ENCODE measurements at places on chromosomes 5 and 9.
A peak's percentile ranks its signal among the peaks of the same experiment; 100 is the strongest.

GRCh38 chr9:96449523-96449844, 485 bp upstream of the HABP4 start:
- DNase-seq = no peak

- no peak for DNase-seq
Observed at GRCh38 chr9:111366978-111367377, 37.0 kb upstream of the OR2K2 start.

DNA sequence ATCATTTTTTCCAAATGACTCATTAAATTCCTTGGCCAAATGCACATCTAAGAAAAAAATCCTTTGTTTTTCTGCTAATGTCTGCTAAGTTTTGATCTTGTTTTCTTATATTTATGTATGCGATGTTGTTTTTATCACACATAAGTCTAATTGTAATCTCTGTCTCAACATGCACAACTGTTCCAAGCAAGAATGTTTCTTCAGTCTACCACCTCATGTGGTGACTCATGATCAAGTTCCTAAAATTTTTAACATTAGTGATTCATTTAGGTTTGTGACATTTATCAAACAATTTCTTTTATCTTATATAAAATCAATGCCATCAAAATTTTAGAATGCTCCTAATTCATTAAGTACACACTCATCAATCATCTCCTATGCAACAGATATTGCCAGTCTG, 763.9 kb upstream of the FAM174A start:
- no peak for DNase-seq

- DNase-seq = peak; percentile 26
Observed at GRCh38 chr9:134902936-134903335, 14.8 kb downstream of the FCN1 start.

DNA sequence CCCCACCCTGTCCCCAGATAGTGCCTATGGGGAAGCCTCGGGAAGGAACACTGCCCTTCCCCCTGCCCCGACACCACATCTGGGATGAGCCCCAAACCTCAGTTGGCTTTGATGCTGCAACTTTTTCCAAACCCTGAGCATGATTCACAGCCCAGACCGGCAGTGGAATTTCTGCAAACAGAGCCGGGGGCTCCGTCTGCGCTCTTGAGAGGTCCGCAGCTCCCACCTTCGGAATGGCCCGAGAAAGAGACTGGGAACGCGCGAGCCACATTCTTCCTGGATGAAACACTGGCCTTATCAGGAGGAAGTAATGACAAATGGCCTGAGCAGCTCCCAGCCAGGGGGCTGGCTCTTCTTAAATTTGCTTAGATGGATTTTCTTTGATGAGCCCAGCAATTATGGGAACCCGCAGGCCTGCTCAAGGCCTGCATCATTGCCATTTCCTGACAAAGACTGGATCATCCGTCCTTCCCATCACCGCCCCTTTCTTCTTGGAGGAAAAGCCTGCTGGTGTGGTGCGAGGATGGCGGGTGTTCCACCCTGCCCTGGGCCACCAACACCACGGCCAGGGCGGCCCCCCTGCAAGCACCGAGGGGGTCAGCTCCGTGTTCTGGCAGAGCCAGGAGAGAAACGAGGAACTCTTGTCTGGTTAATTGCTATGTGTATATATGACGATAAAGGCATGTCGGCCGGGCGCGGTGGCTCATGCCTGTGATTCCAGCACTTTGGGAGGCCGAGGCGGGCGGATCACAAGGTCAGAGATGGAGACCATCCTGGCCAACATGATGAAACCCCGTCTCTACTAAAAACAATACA, 38.8 kb upstream of the COL5A1 start:
- no peak for DNase-seq

GRCh38 chr5:72440207-72440638, 67.0 kb downstream of the ZNF366 start:
- DNase-seq = no peak

- DNase-seq = no peak
Observed at GRCh38 chr5:106163233-106163632, 1507.5 kb downstream of the EFNA5 start.

DNA sequence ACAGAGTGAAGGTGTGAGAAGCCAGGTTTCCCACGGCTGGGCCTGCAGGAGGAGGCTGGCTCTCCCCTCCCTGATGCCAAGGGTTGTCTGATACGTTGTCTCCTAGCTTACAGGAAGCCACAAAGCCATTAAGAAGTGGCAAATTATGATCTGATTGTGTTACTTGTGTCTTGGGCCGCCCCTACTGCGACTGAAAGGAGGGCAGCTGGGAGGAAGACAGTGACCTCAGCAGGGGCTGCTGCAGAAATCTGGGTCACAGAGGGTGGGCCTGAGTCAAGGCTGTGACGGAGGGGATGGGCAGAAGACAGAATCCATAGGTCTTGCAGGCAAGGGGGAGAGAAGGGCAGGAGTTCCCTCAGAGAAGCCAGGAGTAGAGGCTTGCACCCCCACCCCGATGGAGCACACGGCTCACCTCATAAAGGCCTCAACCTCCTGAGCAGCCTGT, 145.0 kb downstream of the FSTL4 start:
- no peak for DNase-seq

DNA sequence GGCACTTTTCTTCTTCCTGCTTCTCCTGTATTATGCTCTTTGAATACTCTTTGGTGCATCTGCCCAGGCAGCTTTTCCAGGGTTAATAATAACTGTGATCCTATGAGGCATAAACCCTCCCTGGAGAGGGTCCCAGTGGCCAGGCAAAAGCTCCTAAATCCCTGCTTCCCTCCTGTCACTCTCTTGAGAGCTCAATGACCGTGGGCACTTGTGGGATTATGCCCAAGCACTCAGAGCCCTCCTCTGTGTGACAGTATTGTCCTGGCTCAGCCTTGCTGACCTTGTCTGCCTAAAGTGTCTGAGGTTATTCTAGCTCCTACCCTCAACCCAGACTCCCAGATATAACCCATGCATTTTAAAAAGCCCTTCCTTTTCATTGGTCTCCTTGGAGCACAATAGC, 51.9 kb downstream of the GALNT10 start:
- no peak for DNase-seq

DNA sequence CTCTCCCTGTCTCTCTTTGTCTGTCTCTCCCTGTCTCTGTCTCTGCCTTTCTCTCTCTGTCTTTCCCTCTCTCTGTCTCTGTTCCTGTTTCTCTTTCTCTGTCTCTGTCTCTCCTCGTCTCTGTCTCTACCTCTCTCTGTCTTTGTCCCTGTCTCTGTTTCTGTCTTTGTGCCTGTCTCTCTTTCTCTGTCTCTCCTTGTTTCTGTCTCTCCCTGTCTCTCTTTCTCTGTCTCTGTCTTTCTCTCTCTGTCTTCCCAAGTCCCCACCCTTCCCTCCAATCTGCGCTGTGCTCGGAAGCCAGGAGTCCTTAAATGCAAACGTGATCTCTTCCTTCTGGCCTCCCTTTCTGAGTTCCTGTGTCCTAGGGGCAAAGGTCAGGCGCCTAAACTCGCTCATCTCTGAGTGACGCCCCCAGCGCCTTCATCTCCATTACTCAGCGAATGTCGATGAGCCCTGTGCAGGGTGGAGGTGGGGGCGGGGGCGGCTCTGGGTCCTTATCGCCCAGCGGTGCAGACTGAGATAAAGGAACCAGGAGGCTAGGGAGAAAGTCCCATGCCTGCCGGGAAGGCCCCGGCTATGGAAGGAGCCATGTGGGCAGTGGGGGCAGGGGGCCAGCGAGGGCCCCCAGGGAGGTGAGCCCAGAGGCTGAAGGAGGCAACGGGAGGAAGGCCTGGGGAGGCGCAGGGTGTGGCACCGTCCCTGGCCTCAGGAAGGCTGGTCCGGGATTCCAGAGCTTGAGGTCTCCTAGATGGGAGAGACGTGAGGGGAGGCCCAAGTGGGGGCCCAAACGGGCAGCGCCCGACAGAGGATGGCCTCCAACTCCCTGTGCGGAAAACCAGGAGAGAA, 1.5 kb upstream of the SLC6A19 start:
- no peak for DNase-seq

- DNase-seq = peak; percentile 63
Observed at GRCh38 chr5:61055434-61056006, 106.7 kb downstream of the SMIM15 start.

- no peak for DNase-seq
Observed at GRCh38 chr9:87844506-87844905, 38.2 kb upstream of the SPATA31E1 start.

DNA sequence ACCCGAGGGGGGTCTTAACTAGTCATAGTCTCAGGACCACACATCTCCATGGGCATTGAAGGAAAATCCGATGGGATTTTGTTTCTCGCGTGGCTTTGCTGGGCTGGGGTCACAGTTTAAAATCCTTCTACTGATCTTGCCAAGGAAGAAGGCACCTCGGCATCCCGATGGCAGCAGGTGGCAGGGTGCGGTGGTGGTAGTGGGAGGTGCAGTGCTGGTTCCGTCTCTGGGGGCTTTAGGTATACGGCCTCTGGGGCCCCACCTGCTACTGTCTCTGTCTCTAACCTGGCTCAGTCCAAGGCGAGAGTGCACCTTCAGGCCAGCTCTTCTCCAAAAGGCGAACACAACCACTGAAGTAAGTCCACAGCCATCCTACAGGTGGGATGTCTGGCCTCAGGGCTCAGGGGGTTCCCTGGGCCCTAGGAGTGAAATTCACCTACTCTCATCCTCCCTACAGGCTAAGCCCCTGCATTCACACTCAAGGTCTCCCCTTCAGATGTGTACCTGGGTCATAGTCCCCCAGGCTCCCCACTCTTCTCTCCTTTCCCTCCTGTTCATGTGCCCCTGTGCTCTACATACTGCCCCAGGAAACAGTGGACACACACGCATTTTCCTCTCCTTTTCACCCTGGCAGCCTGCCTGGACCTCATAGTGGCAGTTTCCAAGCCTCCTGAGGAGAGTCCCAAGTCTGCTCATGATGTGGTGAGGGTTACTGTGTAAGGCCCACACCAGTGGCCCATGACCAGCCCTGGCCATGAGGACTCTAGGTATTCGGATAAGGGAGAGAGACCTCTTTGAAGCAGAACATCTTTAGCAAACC, 736 bp upstream of the FCN2 start:
- no peak for DNase-seq

- no peak for DNase-seq
Observed at GRCh38 chr5:52896534-52897237, 92.5 kb upstream of the ITGA2 start.

DNA sequence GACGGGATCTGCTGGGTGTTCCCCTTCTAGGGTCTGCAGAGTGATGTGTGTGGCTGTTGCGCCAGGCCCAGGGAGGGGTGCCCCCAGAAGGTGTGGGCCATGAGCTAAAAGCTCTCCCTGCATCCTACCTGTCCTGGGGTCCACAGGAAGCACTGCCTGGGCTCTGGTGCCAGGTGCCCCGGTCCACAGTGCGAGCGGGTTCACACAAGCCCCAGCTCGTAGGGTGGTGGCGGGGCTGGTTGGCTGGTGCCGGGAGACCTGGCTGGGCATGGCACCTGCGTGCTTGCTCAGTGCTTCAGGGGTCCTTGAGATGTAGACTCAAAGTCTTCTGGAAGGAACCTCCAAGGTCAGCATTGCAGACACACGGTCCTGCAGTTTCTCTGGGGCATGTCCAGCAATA, 25.5 kb downstream of the ASS1 start:
- no peak for DNase-seq

- DNase-seq = no peak
Observed at GRCh38 chr9:136307215-136307750, 3.4 kb upstream of the CCDC187 start.

GRCh38 chr5:135833961-135834638, 363 bp upstream of the SLC25A48 start:
- DNase-seq = no peak

- no peak for DNase-seq
Observed at GRCh38 chr9:120382453-120382852, 197.5 kb downstream of the CDK5RAP2 start.

GRCh38 chr5:66896171-66896570, 300.0 kb downstream of the MAST4 start:
- peak; percentile 56 for DNase-seq

DNA sequence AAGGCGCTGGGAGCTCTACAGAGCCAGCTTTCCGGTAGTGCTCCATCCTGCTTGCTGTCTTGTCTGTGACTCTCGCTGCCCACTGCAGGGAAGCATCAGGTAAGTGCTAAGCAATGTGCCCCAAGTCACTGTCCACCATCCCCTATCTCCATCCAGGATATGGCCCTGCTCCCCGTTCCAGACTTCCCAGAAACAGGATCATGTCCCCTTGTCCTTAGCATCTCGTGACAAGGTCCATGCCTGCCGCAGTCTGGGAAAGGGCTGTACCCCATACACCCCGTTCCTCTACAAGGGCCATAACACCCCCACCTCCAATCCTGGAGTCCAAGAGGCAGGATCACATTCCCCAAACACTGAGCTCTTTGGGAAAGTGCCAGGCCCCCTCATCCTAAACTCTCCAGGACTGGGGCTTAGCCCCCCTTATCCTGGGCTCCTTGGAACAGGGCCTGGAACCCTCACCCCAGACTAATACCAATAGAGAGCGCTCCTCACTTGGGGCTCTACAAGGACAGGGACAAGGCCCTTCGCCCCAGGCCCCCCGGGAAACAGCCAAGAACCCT, 566 bp downstream of the RPP25L start:
- no peak for DNase-seq

GRCh38 chr5:109345699-109346098, 64.1 kb downstream of the PJA2 start:
- no peak for DNase-seq

DNA sequence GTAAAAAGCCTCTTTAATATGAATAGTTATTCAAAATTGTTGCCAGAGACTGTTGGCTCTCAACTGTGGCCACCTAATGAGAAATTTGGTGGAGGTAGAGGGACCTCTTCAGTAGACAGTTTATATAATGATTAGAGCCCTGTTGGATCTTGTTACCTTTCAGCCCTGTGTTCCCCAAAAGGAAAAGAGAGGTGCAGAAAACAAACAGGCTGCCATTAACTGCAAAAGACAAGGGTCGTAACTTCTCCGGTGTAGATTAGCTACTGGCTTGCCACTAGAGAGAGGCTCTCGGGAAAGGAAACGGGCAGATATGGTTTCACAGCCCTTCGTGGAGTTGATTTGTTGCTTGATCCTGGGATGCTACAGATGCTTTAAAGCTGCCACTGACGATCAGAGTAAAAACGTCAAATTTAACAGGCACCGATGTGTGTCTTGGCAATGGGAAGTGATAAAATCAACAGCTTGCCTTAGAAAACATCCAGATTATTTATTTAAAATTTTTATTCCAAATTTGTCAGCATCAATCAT, 7.8 kb downstream of the FST start:
- DNase-seq = no peak

- DNase-seq = no peak
Observed at GRCh38 chr5:157168286-157168685, 2.2 kb upstream of the GARIN3 start.

DNA sequence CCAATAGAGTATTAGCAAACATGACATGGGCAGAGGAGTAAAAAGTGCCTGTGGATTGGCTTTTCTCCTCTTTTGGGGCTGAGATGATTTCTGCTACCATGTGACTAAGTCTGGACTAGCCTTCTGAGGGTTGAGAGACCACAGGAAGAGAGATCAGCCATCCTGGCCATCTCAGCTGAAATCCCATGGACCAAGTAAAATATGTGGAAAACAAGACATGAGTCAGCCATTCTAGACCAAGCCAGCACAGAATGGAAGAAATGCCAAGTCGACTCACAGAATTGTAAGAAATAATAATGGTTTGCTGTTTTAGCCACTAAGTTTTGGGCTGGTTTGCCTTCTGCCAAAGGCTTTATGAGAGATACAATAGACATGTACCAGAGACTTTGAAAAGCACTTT, 377.8 kb downstream of the CHSY3 start:
- DNase-seq = no peak

Data from inflammatory macrophage treated with lipopolysaccharide for 4 hours (primary cell).